Right forelimb (tissue), 1 donor: ENCODE measurements at places on chromosomes 16 and 17.

- no peak for DNase-seq
Measured at GRCh38 chr17:73744411-73744810, 100.2 kb upstream of the SDK2 start.

GRCh38 chr16:58029410-58029809 lies 3.9 kb downstream of the MMP15 start:
- no peak for DNase-seq

- no peak for DNase-seq
Measured at GRCh38 chr17:38717139-38717745, 12.2 kb downstream of the MLLT6 start.

GRCh38 chr17:1089915-1090314 lies 89.9 kb downstream of the ABR start:
- no peak for DNase-seq

DNA sequence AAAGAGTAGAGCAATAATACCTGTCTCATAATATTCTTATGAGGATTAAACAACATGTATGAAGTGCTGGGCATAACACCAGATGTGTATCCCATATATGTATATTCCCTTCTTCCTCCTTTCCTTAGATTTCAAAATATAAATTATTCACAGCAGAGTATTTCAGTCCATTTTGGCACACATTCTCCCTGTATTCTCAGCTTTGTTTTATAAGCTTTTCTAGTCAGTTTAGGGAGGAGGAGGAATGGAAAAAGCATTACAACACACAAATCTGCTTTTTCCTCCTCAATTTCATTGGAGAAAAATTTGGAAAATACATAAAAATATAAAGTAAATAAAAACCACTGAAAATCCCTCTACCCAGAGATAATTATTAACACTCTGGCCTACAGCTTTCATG lies 46.6 kb upstream of the CORO6 start:
- DNase-seq = no peak

DNA sequence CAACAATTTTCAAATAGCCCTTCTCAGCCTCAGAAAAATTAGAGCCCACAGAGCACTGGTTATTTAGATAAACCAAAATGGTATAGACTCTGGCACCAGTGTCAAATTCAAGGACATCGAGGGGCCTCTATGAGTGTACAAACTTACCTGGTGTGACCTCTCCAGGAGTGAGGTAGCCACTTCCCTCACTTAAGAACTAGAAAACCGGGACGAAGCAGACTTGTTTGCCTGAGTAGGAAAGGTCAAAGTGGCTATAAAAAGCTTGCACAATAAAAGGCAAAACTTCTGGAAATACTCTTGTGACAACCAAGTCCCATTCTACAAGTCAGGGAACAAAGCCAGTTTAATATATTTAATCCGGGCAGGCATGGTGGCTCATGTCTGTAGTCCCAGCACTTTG lies 39.2 kb upstream of the PRSS54 start:
- no peak for DNase-seq

GRCh38 chr17:74354123-74354522 lies 7.5 kb downstream of the BTBD17 start:
- DNase-seq = no peak

DNA sequence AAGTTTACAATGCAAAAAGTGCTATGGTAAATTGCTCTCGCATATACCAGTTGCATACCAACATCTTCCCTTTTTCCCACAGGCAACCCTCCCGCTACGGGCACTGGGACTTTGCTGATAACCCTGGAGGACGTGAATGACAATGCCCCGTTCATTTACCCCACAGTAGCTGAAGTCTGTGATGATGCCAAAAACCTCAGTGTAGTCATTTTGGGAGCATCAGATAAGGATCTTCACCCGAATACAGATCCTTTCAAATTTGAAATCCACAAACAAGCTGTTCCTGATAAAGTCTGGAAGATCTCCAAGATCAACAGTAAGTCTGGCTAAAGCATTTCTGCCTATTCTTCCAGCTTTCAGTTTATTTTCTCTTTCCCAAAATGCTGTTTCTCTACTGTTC lies 27.9 kb upstream of the HSBP1 start:
- no peak for DNase-seq

DNA sequence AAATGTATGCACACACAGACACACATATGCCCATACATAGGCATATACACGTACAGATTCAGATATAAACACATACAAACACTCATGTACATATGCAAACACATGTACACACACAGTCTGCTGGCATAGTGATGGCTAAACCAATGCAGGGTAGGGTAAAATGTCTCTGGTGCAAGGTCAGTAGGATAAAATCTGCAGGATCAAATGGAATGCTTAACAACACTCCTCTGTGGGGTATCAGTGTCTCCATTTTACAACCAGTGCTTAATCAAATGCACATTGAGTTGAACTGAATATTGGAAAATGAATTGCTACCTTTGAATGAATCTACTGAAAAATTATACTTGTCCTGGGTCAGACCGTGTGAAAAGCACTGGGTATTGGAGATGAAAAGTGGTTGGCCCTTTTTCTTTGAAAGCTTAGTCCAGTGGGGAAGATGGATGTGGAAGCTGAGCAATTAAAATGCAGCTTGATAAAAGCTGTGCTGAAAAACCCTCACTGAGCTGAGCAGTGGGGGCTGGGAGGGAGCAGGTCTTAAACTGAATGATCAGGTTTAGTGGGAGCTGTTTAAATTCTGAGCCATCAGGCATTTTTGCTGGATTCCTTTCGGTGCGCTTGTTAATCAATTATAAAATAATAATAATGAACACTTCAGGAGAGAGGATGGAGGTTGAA lies 314.7 kb downstream of the HAPSTR1 start:
- no peak for DNase-seq

GRCh38 chr17:79154446-79154845 lies 79.8 kb downstream of the ENGASE start:
- no peak for DNase-seq

DNA sequence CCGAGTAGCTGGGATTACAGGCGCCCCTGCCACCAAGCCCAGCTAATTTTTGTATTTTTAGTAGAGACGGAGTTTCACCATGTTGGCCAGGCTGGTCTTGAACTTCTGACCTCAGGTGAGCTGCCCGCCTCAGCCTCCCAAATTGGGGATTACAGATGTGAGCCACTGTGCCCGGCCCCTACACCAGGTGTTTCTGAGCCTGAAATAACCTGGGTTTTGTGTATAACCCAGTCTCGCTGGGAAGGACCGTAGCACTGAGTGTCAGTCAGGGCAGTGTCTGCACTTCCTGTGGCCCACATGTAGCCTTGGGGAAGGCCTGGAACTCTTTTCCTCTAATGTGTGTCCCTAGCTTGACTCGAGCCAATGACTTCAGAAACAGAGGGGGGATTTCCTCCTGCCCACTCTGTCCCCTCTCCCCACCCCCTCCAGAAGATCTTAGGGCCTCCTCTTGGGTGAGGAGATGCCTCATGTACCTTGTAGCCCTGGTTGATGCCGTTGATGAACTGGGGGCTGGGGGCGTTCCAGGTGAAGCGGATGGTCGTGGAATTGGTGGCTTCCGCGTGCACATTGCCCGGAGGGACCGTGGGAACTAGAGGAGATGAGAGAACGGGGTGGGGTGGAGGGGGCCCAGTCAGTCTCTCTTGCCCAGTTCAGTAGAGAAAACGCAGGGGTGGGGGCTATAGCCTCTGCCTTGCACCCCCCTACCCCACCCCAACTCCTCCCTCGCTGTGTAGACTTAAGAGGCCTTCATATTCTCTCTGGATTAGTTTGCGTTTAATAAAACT lies 102.6 kb upstream of the CDC42EP4 start:
- no peak for DNase-seq

DNA sequence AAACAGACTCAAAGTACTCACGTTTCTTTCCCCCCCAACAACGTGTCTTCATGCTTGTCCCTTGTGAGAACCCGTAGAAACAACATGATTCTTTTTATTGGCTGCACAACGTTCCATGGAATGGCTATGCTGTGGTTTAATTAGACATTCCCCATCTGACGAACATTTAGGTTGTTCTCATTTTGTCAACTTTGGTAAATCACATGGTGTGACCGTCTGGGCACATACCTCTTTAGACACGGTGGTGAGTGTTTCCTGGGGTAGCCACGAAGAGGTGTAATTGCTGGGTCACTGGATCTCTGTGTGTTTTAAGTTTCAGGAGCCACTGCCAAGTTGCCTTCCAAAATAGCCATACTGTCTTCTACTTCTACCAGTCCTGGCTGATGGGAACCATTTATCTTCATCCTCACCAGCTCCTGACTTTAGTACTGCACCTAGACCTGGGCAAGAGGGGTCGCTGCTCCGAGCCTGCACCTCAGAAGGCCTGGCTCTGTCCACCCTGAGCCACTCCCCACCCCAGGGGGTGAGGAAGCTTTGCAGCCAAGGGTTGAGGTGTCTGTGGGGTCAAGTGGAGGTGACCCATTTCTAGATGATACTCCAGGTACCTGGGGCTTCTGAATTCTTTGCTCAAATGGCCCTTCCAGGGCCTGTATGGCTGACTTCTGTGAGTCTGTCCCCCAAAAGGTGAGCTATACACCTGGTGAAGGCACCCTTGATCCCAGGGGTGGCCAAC lies 84.7 kb downstream of the IRX5 start:
- no peak for DNase-seq

DNA sequence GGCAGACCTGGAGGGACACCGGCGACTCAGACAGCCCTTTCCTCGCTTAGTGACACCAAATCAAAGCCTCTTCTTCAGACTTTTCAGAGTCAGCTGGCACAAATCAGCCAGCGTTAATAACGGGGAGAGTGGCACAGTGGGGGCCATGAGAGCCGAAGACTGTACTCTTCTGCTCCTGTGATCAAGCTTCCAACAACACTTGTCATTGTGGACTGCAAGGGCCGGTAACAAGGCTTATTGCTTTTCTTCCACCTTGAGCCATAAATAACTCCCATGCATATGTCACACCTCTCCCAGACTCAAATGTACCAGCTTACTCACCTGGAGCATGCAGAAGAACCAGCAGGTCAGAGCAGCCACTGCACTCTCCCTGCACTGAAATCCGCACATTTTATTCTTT lies 12.8 kb downstream of the FLCN start:
- DNase-seq = no peak

DNA sequence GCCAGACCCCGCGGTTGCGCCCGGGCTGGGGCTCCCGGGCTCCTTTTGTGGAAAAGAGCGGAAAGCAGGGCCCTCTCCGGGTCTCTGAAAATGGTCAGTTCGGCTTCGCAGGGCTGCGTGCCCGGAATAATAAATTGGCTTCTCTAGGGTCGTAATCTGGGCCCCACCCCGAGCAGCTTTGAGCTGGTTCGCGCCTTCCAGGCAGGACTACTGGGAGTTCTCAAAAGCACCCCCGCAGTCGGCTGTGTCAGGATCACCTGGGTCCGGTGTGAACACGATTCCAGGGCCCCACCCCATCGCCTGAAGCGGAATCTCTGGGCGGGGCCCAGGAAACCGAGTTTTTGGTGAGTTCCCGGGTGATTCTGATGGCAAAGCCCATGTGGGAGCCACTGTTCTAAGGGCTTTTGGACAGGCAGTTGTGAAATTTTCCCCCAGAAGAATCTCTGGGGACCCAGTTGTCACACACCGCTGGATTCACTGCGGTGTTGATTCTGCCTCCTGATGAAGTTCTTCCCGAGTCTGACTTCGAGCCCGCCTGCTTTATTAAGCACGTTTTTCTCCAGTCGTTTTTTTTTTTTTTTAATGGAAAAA lies 77.0 kb downstream of the MRC2 start:
- DNase-seq = peak; percentile 77

- DNase-seq = peak; percentile 85
Measured at GRCh38 chr17:2982854-2983253, 80.6 kb downstream of the OR1D5 start.

- DNase-seq = peak; percentile 25
Measured at GRCh38 chr16:49608098-49608497, 234.5 kb downstream of the C16orf78 start.

DNA sequence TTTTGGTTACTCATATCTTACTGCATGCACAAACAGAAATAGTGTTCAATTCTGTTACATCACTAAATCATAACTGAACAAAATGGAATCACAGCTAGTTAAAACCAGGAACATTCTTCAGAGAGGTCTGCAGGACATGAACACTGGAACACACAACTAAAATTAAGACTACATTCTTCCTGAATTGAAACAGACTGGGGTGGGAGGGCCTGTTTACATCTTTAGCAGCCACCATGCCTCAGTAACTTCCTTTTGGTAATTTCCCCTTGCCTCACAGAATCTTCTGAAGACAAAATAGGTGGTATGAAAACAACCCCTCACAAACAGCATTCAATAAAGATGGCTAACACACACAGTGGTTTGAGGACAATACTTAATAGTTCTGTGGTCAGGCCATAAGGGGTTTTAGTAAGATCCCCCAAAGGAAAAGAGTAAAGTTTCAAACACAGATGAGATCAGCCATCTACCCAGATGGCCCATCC lies 6.5 kb downstream of the MARF1 start:
- DNase-seq = no peak

DNA sequence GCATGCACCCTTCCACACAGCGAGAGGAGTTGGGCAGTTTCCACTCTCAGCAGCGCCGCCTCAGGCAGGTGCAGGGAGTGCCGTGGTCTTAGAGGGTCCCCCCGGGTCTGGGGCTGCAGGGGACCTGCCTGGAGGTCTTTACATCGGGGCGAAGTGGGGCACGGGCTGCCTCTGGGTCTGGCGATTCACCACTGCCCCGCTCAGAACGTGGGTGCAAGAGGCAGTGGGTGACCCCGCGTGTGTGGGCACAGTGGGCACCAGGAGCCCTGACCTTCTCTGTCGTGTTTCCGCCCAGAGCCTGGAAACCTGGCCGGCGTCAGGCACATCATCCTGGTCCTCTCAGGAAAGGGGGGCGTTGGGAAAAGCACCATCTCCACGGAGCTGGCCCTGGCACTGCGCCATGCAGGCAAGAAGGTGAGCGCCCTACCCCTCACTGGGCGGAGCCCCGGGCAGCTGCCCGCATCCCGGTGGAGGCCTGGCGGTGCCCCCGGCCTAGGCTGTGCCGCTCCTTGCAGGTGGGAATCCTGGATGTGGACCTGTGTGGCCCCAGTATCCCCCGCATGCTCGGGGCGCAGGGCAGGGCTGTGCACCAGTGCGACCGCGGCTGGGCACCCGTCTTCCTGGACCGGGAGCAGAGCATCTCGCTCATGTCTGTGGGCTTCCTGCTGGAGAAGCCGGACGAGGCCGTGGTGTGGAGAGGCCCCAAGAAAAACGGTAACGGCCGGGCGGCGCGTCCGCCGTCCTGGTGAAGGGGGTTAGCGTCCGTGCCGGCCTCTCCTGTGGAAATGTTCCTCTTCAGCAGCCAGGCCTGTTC lies 3.7 kb downstream of the NUBP2 start:
- DNase-seq = peak; percentile 23

DNA sequence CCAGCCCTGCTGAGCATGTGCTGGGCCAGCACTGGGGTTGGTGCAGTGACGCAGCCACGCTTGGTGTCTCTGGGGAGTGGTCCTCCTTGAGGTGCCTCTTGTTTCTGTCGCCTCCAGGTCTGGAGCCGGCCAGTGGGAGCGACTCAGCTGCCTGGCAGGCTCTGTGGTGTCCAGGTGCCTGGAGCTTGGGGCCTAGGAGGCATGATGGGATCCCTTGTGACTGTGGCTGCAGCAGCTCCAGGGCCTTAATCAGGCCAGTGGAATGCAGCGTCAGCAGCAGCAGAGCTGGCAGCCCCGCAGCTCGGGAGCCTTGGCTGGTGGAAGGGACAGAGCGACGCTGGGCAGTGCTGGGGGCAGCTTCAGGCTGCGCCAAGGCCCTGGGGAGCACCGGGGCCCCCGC lies 74.7 kb upstream of the CIBAR2 start:
- no peak for DNase-seq

- no peak for DNase-seq
Measured at GRCh38 chr17:76561332-76561731, 21.5 kb downstream of the PRCD start.

GRCh38 chr16:58338205-58338604 lies 43.4 kb upstream of the PRSS54 start:
- DNase-seq = no peak
